ENCODE measurements at places on chromosomes 2 and 18.

GRCh38 chr18:23194997-23195957 is 60.0 kb downstream of the CABLES1 start:
- no peak for DNase-seq

- no peak for DNase-seq
These were observed 111.1 kb upstream of the SPOPL start for GRCh38 chr2:138390316-138390945.

GRCh38 chr2:226766352-226767055 is 33.1 kb downstream of the IRS1 start:
- no peak for DNase-seq

GRCh38 chr2:100983684-100984310 is 18.3 kb upstream of the RPL31 start:
- no peak for DNase-seq

GRCh38 chr2:8822218-8822617 is 15.2 kb downstream of the KIDINS220 start:
- DNase-seq: no peak

DNA sequence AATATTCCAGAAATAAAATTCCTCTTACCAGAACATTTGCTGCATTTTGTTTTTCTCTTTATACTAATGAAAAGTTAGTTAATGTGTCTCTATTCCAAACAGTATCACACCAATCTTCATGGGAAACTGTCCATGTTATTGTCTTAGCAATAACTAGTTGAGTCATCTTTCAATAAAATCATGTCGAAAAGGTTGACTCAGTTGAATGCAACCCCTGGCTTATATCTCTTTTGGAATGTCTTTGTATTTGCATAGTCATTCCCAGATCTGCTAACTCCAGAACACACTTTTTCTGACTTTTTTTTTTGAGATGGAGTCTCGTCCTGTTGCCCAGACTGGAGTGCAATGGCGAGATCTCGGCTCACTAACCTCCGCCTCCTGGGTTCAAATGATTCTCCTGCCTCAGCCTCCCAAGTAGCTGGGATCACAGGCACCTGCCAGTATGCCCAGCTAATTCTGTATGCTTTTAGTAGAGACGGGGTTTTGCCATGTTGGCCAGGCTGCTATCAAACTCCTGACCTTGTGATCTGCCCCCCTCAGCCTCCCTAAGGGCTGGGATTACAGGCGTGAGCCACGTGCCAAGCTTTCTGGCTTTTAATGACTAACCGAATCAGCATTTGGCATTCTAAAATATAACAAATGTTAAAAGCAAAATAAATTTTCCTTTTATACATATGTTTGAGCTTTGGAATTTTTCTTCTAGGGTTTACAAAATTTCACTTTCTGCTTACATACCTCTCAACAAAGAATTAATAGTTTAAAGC is 133.2 kb upstream of the GULP1 start:
- DNase-seq: no peak

DNA sequence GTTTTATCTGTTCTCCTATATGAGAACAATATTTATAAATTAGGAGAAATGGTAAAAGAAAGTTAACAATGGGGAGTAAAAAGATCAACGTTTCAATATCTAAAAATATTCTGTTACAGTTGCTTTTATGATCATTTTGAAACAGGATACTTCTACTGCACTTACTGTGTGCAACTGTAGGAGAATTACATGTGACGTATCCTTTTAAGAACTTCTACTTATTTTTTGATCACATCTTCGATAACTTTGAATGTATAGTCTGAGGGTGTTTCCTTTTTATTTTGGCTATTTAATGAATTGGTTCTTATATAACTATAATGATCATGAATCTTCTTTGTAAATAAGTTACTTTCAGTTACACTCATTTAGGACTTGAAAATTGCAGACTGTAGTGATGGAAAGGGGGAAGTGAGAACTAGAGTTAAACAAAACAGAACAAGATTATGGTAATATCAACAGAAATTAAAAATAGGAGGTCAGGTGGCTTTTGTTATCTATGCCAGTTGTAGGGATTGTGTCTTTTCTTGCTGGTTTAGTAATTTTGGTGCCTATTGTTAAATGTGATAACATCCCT is 109.9 kb downstream of the MSTN start:
- DNase-seq: no peak

DNA sequence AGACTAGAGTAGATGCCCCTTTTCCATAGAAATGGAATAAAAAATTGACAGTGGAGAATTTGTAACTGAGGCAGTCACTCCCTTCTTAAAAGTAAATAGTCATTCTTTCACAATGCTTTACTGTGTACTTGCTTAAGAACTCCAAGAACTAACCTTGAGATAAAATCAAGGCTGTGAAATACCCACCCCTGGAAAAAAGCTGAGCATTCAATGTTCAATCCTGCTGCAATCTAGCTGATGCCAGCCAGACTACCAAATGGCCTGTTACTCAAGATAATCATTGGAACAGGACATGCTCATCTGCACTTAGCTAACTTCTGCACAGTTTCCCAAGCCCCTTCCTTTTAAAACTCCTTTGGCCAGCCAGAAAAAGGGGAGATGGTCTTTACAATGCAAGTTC is 367.4 kb upstream of the GULP1 start:
- no peak for DNase-seq

GRCh38 chr2:2321200-2321540 is 9.9 kb downstream of the MYT1L start:
- no peak for DNase-seq

GRCh38 chr2:234044157-234044556 is 6.3 kb upstream of the SPP2 start:
- DNase-seq: no peak

GRCh38 chr2:10195278-10196109 is 73.0 kb downstream of the RRM2 start:
- no peak for DNase-seq

- no peak for DNase-seq
These were observed 254.9 kb downstream of the IRS1 start for GRCh38 chr2:226544596-226545210.

DNA sequence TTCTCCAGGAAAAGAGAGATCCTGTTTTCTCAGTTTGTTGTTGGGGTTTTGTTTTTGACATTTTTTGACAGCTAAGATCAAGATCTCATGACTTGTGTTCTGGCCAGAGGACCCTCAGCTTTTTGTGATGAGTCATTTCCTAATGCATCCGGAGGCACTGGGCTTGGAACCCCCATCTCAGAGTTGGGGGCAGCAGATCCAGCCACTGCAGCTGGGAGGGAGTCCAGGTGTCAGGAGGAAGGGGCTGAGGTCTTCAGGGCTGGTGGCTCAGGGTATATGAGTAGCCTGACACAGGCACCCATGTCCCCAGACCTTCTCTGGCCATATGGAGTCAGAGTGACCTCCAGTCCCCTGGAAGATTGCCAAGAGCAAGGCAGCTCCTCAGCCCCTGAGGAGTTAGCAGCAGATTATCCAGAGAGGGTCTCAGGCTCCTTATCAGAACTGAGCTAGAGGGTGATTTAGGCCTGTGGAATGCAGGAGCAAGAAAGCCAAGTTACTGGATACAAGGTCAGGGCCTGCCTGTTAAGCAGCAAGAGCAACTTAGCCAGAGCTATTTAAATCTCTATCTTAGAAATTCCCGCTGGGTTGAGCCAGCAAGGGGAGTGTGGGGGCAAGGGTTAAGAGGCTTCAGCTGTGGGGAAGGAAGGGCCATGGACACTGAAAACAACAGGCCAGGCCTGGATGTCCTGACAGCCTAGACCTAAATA is 62.4 kb downstream of the TANC1 start:
- DNase-seq: no peak

DNA sequence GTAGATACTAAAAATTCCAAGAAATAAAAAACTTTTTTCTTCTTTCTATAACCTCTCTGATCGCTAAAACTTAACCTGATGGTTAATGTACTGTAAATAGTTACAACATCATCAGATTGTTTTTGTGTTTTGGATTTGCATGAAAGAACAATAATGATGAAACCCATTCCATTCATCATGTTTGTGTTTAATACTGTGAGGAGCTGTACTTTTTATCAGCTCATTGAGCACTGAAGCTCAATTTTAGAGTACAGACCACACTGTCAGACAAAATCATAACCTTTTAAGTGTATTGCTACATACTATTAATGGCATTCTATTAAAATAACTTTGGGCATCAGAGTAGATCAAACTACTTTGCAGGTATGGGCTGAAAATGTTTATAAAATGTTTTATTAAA is 14.8 kb upstream of the BBS5 start:
- DNase-seq: no peak
